ENCODE measurements at places on chromosomes 3 and 15. TPM values are rescaled to one million over a fixed set of nuclear protein-coding genes. Genes with fewer than 3 reads are reported as not detected.

The BFSP2 gene
- total RNA-seq: not detected

The TTBK2 gene
- 14.6 TPM for total RNA-seq

The PAK6 gene
- total RNA-seq: 9.5 TPM

The MESP2 gene
- 1.8 TPM for total RNA-seq

The SH2D7 gene
- total RNA-seq: not detected

The CEP63 gene
- total RNA-seq: 40.0 TPM

Data from RPMI7951 (cell line).